ENCODE measurements at places on chromosomes 6 and 20. TPM values are rescaled to one million over a fixed set of nuclear protein-coding genes. Genes with fewer than 3 reads are reported as not detected.

GRCh38 chr6:39922821-39923220 lies 11.4 kb downstream of the MOCS1 start:
- no peaks in the 10 kb centered on the region for H3K27me3 ChIP-seq
- no peaks in the 10 kb centered on the region for H3K4me1 ChIP-seq
- peaks cover 28% of the 10 kb centered on the region for H3K36me3 ChIP-seq
- no peak for DNase-seq
- no peak overlapping the region for H3K27ac ChIP-seq
- H3K4me3 ChIP-seq, result no peak overlapping the region

- H3K4me1 ChIP-seq, result peaks cover 19% of the 10 kb centered on the region
- H3K4me3 ChIP-seq, result no peak overlapping the region
- peaks cover 3% of the 10 kb centered on the region for H3K36me3 ChIP-seq
- DNase-seq, result no peak
These were observed 321.6 kb downstream of the CDH4 start for GRCh38 chr20:61573415-61574305.

- peaks cover 6% of the 10 kb centered on the region for H3K4me1 ChIP-seq
- no peak overlapping the region for H3K27ac ChIP-seq
- H3K36me3 ChIP-seq, result no peaks in the 10 kb centered on the region
- no peak for DNase-seq
These were observed 422 bp downstream of the NCR3 start for GRCh38 chr6:31592396-31592771.

DNA sequence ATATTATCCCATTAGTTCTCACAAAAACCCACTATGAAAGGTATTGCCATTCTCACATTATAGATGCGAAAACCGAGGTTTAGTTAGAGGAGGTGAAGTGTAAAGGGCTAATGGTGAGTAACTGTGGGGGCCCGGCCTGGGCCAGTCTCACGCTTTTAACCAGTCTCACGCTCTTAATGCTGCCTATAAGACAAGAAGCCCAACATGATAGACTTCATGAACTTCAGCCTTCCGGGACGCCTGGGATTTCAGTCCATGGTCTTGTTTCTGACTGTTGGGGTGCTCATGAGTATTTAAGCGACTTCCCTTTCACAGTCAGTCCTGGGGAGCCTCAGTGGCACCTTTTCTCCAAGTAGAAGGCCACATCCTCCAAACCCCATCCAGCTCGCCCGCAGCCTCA lies 31.7 kb downstream of the AGPAT4 start:
- H3K27me3 ChIP-seq, result no peaks in the 10 kb centered on the region
- no peak overlapping the region for H3K4me3 ChIP-seq
- no peak overlapping the region for H3K27ac ChIP-seq
- peaks cover 33% of the 10 kb centered on the region for H3K4me1 ChIP-seq
- DNase-seq, result no peak

DNA sequence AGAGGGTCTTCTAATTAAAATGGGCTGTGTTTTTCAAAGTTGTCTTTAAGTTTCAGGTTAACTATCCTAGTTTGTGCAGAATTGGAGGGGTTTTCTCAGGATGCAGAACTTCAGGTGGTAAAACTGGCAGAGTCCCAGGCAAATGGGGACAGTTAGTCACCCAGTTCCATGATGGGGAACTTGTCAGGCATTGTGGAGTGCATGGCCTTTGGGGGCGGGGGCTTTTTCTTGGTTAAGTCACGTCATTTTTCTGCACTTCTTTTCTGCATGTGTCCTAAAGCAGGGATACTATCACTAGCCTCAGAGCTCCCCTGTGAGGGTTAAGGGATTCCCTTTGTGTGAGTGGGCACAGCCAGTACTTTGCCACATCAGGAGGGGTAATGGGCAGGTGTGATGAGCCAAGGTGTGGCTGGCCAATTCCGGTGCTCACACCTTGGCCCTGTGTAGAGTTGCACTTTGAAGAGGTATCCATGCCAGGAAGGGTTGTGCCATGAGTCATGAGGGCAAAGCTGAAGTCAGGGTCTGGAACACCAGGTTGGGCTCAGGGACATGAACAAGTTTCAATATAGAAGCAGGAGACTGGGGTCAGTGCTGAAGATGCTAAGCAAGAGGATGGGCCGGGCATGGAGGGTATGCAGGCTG lies 126.0 kb upstream of the RREB1 start:
- no peaks in the 10 kb centered on the region for H3K27me3 ChIP-seq
- peaks cover 5% of the 10 kb centered on the region for H3K4me1 ChIP-seq
- no peak for DNase-seq
- H3K36me3 ChIP-seq, result no peaks in the 10 kb centered on the region

DNA sequence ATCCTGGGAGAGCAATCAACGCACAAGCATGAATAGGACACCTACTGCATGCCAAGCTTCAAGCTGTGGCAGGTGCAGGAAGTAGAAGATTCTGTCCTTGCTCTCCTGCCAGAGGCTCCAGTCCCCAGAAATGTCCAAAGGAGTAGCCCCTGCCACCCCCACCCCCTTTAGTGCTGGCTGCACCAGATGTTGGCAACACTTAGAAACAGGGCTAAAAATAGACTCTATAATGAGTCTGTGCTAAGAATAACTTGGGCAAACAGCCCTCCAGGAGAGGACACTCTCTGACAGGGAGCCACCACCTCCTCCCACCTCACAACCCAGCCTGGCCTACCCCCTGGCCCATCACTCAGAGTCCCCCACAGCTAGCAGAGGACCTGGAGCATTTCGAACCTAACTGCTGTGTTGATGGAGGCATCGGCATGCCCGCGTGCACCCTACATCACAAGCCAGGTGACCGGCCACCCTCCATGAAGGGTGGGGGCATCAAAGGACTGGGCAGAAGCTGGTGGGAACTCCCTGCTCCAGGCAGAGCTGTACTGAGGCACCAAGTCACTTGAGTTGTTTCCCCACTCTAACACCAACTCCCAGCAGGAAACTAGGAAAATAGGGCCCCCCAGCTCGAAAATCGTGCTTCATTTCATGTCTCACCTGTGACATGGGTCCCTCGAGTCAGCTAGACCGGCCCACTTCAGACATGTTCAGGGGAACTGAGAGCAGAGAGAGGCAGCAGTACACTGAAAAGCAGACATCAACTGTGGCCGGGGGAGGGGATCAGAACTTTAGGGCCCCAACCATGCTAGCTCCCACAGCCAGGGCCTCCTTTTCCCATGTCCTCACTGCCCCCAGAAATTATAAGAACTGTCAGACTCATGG lies 18.7 kb downstream of the TFEB start:
- H3K4me1 ChIP-seq, result peaks cover 5% of the 10 kb centered on the region
- no peak overlapping the region for H3K27ac ChIP-seq
- DNase-seq, result no peak
- H3K4me3 ChIP-seq, result no peak overlapping the region

GRCh38 chr6:128648022-128648598 lies 127.7 kb upstream of the PTPRK start:
- H3K27ac ChIP-seq, result no peak overlapping the region
- peaks cover 10% of the 10 kb centered on the region for H3K4me1 ChIP-seq
- no peaks in the 10 kb centered on the region for H3K27me3 ChIP-seq

- no peaks in the 10 kb centered on the region for H3K36me3 ChIP-seq
- peaks cover 15% of the 10 kb centered on the region for H3K27me3 ChIP-seq
- no peak overlapping the region for H3K4me3 ChIP-seq
- no peak overlapping the region for H3K27ac ChIP-seq
- H3K4me1 ChIP-seq, result peaks cover 13% of the 10 kb centered on the region
These were observed 380.2 kb downstream of the TAF4 start for GRCh38 chr20:61685462-61685861.

- H3K36me3 ChIP-seq, result peaks cover 26% of the 10 kb centered on the region
- no peak for DNase-seq
- no peaks in the 10 kb centered on the region for H3K27me3 ChIP-seq
- H3K4me1 ChIP-seq, result peaks cover 18% of the 10 kb centered on the region
These were observed 49.5 kb upstream of the TULP4 start for GRCh38 chr6:158262755-158263154.

DNA sequence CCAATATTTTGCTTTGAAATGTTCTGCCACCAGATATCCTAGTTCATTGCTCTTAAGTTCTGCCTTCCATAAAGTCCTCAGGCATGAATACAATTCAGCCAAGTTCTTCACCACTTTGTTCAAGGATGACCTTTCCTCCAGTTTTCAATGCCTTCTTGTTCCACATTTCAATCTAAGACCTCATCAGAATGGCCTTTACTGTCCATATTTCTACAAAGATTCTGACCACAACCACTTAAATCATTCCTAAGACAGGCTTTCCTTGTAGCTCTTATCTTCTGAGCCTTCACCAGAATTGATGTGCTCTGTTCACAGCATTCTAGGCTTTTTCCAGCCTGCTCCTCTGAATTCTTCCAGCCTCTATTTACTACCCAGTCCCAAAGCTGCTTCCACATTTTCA lies 319.0 kb downstream of the HACE1 start:
- DNase-seq, result no peak
- H3K36me3 ChIP-seq, result no peaks in the 10 kb centered on the region
- no peak overlapping the region for H3K4me3 ChIP-seq
- H3K27ac ChIP-seq, result no peak overlapping the region
- no peaks in the 10 kb centered on the region for H3K27me3 ChIP-seq
- peaks cover 4% of the 10 kb centered on the region for H3K4me1 ChIP-seq

- peaks cover 30% of the 10 kb centered on the region for H3K4me1 ChIP-seq
- H3K4me3 ChIP-seq, result peak overlapping the region; percentile 6
These were observed 109.0 kb downstream of the BANF2 start for GRCh38 chr20:17808782-17809181.

DNA sequence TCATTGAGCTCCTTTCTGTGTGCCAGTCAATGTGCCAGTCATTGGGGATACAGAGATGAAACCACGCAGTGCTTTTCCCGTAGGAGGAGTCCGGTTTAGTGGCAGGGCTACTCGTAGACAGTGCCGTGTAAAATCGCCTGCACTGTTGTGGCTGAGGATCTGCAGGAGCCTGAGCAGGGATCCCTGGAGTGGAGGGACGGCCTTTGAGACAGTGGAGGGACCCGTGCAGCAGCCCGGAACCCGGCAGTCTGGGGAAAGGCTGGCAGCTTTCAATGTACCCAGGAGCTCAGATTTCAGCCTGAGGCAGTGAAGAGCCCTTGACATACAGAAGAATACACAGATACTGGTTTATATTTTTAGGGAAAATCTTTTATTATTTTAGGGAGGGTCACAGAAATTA lies 203.3 kb downstream of the ARID1B start:
- DNase-seq, result peak; percentile 8
- no peaks in the 10 kb centered on the region for H3K27me3 ChIP-seq
- H3K4me3 ChIP-seq, result no peak overlapping the region

GRCh38 chr20:57473246-57474048 lies 51.5 kb downstream of the CTCFL start:
- H3K36me3 ChIP-seq, result no peaks in the 10 kb centered on the region
- peaks cover 16% of the 10 kb centered on the region for H3K4me1 ChIP-seq
- no peak for DNase-seq
- peaks cover 8% of the 10 kb centered on the region for H3K27me3 ChIP-seq
- no peak overlapping the region for H3K27ac ChIP-seq

- H3K4me1 ChIP-seq, result peaks cover 5% of the 10 kb centered on the region
- DNase-seq, result no peak
- peaks cover 7% of the 10 kb centered on the region for H3K36me3 ChIP-seq
- H3K4me3 ChIP-seq, result no peak overlapping the region
- no peaks in the 10 kb centered on the region for H3K27me3 ChIP-seq
These were observed 37.3 kb upstream of the UST start for GRCh38 chr6:148709577-148709976.

DNA sequence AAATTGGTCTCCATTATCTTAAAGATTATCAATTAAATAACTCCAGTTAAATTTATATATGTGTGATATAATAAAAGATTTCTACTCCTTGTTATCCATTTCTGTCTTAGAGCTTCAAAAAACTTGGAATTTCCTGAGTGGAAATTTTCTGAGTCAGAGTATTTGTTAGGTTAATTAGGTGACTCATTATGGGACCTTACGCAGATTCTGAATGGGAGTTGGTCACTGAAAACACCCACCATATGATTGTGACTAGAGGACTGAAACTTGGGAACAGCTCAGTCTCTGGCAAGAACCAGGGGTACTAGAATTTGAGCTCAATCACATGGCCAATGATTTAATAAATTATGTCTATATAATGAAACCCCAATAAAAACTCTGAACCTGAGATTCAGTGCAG lies 125.4 kb upstream of the HMGCLL1 start:
- peaks cover 4% of the 10 kb centered on the region for H3K4me1 ChIP-seq
- H3K27me3 ChIP-seq, result no peaks in the 10 kb centered on the region
- H3K27ac ChIP-seq, result no peak overlapping the region
- no peak overlapping the region for H3K4me3 ChIP-seq

- peak overlapping the region; percentile 96 for H3K4me3 ChIP-seq
- no peak overlapping the region for H3K27ac ChIP-seq
- H3K36me3 ChIP-seq, result no peaks in the 10 kb centered on the region
- DNase-seq, result no peak
- H3K4me1 ChIP-seq, result peaks cover 32% of the 10 kb centered on the region
These were observed 1.3 kb downstream of the KIF13A start for GRCh38 chr6:17985934-17986655.

DNA sequence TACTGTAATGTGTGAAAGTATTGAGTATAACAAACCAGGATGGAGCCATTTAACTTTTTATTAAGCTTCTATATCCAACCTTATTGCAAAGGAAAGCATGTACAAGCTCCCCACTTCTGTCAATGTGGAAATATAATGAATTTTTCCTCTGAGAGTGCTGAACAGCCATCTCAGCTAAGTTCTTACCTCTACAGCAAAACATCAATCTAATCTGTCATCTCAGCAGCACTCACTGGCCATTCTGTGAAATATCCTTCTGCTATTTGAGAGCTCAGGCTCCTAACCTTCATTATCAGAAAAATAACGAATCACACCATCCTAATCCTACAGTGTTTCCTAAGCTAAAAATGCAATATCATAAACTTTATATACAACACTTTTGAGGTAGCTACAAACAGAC lies 194.0 kb upstream of the RNF217 start:
- no peaks in the 10 kb centered on the region for H3K4me1 ChIP-seq
- H3K27me3 ChIP-seq, result no peaks in the 10 kb centered on the region
- DNase-seq, result no peak

GRCh38 chr6:69775585-69775849 lies 21.3 kb downstream of the LMBRD1 start:
- DNase-seq, result no peak
- H3K4me1 ChIP-seq, result peaks cover 9% of the 10 kb centered on the region
- H3K36me3 ChIP-seq, result peaks cover 14% of the 10 kb centered on the region
- no peak overlapping the region for H3K27ac ChIP-seq
- no peak overlapping the region for H3K4me3 ChIP-seq

GRCh38 chr20:56200456-56200855 lies 48.1 kb upstream of the MC3R start:
- no peak overlapping the region for H3K4me3 ChIP-seq
- H3K36me3 ChIP-seq, result peaks cover 12% of the 10 kb centered on the region
- DNase-seq, result no peak
- H3K27ac ChIP-seq, result no peak overlapping the region
- H3K4me1 ChIP-seq, result no peaks in the 10 kb centered on the region
- no peaks in the 10 kb centered on the region for H3K27me3 ChIP-seq

GRCh38 chr6:112279031-112279935 lies 24.9 kb upstream of the LAMA4 start:
- peaks cover 20% of the 10 kb centered on the region for H3K4me1 ChIP-seq
- no peak overlapping the region for H3K4me3 ChIP-seq
- no peak overlapping the region for H3K27ac ChIP-seq

- no peaks in the 10 kb centered on the region for H3K27me3 ChIP-seq
- H3K4me3 ChIP-seq, result no peak overlapping the region
- no peaks in the 10 kb centered on the region for H3K4me1 ChIP-seq
- no peaks in the 10 kb centered on the region for H3K36me3 ChIP-seq
- DNase-seq, result no peak
These were observed 606.0 kb downstream of the DHX35 start for GRCh38 chr20:39568109-39568508.

Gene TAAR1
- not detected for total RNA-seq

Gene RBPJL
- total RNA-seq, result not detected

Gene GPR63
- 6.0 TPM for total RNA-seq

Gene SULF2
- 22.9 TPM for total RNA-seq

Gene SLC22A7
- 0.37 TPM for total RNA-seq

Gene TNXB
- 6.6 TPM for total RNA-seq

Gene GSTA2
- total RNA-seq, result not detected

Gene HLA-G
- total RNA-seq, result not detected

Gene FABP7
- total RNA-seq, result 256 TPM

Gene NMBR
- total RNA-seq, result not detected

Gene ADGRF5
- not detected for total RNA-seq

Measured in neural crest cell (in vitro differentiated cells).